NCI-H774 (cell line): ENCODE measurements at places on chromosomes 2 and 18.

DNA sequence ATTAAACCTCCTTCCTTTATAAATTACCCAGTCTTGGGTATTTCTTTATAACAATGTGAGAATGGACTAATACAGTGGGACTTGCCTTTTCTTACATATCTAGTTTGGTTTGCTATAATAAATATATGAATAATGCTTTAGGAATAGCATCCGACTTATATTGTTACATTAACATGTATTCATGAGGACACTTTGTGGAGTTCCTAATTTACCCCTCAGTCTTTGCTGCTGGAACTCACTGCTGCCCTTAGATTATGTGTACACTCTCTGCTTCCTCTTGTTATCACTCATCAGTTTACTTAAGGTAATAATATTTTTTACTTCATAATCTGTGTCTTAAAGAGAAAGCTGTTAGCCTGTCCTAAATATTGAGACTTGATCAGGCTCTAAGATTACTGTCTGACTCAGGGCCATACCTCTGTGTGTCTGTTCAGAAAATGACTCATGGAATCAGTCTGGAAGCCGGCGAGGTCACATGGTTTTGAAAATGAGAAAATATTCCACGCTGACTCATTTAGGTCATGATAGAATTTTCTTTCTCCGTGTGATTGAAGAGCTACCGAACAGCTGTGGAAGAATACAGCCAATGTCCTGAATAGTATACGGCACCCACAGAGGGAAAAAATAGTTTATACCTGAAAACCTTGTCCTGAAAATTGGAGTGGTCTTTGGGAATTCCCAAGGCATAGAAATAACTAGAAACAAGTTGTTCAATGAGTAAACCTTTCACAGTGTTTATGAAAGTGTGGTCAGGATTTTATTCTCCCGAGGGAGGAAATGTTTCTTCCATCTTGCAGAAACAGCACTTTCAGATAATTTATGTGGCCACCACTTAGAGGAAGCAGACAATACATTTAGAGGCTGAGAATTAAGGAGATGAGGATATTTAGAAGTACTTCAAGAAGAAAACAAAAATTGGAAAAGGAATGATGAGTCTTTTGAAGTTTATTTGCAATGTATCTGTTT is 156.4 kb downstream of the DSEL start:
- no peak for DNase-seq

DNA sequence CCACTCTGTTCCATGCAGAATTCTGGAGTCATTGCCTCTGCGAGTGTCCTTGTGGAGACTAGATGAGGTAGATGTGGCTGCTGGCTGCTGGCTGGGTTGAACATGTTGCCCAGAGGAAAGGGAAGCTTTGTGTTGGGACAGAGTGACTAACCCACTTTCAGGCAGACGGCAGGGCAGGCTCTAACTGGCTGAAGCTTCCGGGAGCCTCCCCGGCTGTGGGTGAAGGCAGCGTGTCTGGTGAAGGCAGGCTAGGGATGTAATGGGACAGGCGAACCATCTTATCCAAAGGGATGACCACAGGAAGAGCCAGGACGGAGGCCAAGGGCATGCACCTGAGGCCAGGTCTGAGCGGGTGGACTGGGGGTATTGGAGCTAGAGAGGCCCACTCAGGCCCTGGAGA is 16.0 kb downstream of the ASPRV1 start:
- no peak for DNase-seq

DNA sequence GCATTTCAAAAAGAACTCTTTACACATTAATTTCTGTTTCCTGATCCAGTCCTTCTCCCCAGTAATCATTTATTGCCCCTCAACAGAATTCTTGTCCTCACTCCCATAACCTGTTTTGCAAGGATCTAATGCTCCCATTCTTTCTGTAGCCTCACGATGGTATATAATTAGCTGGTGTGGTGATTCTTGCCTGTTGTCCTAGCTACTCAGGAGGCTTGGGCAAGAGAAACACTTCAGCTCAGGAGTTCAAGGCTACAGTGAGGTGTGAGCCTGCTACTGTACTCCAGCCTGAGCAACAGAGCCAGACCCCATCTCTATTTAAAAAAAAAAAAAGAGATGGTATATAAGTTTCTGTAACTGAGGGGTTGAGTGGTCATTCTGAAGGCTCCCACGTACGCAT is 7.7 kb upstream of the TRAPPC8 start:
- peak; percentile 3 for DNase-seq

- DNase-seq, result no peak
These were observed 163.4 kb downstream of the INHBB start for GRCh38 chr2:120509213-120509815.

- DNase-seq, result no peak
These were observed 143.6 kb upstream of the TCF4 start for GRCh38 chr18:55731594-55732042.

- no peak for DNase-seq
These were observed 13.5 kb upstream of the GALNT13 start for GRCh38 chr2:153858250-153858649.

DNA sequence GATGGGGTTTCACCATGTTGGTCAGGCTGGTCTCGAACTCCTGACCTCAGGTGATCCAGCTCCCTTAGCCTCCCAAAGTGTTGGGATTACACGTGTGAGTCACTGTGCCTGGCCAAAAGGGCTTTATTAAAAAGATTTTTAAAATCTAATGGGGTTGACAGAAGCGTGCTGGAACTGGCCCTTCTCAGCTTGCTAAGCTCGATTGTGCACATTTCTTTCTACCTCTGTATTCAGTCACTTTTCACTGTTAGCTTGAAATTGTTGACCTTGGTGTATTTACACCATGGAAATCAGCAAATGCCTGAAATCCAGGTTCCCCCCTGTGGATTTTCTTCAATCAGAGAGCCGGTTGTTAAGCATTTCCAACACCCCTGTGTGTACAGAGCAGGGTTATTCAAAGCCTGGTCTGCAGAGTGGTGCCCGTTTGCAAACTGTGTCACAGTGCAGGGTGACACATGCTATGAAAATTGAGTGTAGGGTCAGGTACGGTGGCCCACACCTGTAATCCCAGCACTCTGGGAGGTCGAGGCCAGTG is 140.2 kb downstream of the TGIF1 start:
- DNase-seq, result no peak

DNA sequence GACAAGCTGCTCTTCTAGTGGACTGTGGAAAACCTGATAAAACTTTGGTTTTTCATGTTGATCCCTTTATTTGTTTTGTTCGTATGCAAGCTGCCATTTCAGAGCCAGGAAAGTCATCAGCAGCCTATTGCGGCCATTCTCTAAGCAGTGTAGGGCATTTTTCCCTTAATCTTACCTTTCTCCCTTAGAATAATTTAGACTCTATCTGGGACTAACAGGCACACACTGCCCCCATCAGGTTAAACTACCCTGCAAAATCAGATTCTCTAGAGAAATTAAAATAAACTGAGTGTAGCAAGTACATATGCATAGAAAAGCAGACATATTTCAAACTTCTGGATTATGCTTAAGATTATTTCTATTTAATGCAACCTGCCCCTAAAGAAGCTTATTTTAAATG is 347.5 kb downstream of the METTL4 start:
- DNase-seq, result peak; percentile 4

DNA sequence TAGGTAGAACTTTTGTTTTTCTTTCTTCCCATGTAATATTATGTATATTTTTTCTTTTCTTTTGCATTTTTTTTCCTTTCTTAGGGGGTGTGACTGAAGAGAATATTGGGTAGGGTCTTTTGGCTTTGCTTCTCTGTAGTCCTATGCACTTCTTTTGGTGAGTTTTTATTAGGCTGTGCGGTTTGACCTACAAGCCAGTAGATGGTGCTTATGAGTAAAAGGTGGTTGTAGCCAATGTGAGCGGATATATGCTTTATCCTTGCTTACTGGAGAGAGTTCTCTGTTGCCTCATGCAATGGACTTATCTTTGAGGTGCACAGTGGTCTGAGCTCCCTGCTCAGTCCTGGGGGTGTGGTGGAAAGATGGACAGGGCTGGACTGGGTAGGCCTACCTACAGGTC is 52.7 kb downstream of the DSEL start:
- DNase-seq, result no peak

DNA sequence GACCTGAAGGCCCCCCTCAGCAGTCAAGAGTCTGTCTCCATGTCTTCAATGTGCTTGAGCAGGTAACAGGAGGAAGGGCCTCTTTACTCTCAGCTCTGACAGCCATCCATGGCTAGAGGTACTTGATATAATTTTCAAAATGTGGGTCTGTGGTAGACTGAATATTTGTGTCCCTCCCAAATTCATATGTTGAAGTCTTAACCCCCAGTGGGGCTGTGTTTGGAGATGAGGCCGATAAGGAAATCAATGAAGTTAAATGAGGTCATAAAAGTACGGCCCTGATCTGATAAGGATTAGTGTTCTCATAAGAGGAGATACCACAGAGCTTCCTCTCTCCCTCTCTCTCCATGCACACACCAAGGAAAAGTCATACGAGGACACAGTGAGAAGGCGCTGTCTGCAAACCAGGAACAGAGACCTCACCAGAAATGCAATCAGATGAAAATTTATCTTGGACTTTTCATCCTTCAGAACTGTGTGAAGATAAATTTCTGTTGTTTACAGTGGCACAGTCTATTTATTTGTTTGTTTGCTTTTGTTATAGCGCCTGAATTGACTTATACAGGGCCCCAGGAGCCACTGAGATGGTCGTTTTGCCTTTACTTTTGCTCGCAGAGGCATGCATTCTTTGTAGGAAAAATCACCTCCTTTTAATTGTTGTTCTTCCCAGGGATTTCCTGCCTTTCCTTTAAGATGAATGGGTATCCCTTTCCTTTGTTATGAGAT is 274.8 kb upstream of the TRIB2 start:
- no peak for DNase-seq

DNA sequence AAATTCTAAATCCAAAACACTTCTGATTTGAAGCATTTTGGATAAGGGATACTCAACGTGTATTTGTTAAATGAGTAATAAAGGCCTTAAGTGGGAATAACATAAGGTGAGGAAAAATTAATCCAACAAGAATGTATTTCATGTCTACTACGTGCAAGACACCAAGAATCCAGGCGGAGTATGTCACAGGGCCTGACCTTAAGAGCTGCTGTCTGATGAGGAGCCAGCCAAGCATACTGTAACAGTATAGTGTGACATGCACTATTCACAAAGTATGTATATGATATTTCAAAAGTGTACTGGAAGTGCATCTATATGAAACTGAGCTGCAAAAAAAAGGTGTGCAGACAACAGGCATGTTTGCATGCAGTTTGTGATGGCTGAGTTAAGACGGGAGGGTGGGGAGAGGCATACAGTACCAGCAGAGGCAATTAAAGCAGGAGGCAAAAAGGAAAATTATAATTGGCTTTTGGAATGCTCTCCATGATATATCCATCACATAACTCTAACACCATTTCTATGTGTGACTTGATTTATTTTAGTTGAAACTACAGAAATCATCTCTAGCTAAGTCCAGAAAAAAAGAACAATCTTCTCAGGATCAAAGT is 18.2 kb downstream of the IWS1 start:
- no peak for DNase-seq

GRCh38 chr2:54015798-54016699 is 45.3 kb upstream of the PSME4 start:
- peak; percentile 25 for DNase-seq

- DNase-seq, result no peak
These were observed 46.2 kb upstream of the PXDN start for GRCh38 chr2:1790473-1790872.

DNA sequence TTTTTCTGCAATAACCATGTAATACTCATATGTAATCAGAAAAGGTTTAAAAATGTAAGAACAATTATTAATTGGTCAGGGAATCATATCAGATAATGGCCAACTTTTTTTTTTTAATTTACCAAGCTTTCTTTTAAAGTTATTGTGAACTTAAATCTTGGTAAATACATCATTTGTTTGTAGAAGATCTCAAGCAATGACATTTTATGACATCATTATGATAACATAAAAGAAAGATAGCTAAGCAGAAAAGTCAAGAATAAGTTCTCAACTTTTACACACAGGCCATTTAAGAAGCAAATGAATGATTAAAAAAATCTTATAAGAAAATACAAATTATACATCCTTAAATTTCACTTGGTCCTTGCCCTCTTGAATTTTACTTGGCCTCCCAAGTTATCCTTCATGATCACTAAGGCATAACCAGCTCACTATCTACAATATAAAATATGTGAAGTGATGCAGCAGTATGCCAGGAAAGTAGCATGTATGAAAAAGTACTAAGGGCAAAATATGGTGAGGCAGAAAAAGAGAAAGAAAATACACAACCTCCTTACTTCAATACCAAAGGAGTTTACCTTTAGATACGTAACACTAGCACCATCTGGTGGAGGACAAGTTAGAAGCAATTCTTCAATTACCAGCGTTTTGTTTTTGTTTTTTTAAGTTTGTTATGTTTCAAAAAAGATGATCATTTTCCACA is 116.6 kb downstream of the SRBD1 start:
- peak; percentile 43 for DNase-seq

DNA sequence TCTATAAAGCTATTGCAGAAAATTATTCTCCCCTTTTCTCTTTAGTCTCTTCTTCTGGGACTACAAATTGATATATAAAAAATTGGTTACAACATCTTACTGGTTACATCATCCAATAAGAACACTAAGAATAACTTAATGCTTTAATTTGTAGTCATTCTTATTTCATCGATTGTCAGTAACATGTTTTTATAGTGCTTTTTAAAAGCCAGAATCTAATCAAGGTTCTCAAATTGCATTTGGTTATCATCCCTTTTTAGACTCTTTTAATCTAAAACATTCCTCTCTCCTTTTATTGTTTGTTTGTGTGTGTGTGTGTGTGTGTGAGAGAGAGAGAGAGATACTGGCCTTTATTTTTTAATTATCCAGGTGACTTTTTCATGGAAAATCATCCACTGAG is 377.1 kb upstream of the MEIS1 start:
- DNase-seq, result no peak

- no peak for DNase-seq
These were observed 1367.2 kb upstream of the CELF4 start for GRCh38 chr18:38932752-38933151.

GRCh38 chr18:75554176-75554575 is 126.7 kb upstream of the SMIM21 start:
- no peak for DNase-seq

DNA sequence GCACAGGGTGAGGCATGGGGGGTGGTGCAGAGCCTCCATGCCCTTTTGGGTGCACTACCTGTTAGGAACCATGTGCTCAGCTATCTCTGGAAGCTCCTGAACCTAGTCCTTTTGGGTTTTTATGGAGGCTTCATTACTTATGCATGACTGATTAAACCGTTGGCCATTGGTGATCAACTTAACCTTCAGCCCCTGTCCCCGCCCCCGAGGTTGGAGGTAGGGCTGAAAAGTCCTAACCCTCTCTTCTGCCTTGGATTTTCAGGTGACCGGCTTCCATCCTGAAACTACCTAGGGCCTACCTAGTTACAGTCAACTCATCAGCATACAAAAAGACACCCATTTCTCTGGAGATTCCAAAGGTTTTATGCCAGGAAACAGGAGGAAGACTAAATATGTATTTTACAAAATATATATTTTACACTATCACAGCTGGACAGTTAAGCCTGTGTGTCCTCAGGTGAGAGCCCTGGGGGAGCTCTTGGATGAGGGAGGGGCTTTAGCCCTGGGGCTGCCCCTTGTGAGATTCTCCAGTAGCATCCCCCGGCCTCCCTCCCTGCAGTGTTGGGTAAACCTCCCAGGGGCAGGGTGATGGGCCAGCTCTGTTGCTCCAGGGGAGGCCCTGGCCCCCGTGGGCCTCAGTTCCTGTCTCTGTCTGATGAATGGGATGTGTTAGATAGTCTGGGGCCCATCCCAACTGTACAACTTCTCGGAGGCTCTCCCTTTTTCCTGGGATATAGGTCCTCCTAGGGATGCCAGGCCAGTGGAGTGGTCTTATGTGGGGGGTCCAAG is 24.1 kb downstream of the GLI2 start:
- no peak for DNase-seq
